ENCODE measurements at places on chromosomes 1 and 21.

GRCh38 chr1:30321996-30322858 is 401.2 kb downstream of the MATN1 start:
- DNase-seq: no peak

- DNase-seq: no peak
Observed at GRCh38 chr1:1987142-1987510, 16.5 kb downstream of the CFAP74 start.

DNA sequence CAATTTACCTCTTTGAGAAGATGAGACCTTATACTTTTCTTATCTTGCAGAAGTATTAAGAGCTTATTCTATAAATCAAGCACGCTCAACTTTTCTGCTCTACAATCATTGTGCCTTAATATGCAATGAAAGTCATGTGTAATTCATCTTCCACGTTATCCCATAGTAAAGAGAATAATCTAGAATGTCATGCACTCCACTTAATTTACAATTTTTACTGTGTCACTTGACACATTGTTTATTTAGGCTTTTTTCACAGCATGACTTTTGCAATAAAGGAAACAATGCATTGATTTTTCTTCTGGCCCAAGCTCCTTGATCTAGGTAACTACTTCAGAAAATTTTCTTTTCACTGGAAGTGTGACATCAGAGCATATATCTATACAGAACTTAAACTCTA is 290.9 kb downstream of the HHIPL2 start:
- DNase-seq: no peak

DNA sequence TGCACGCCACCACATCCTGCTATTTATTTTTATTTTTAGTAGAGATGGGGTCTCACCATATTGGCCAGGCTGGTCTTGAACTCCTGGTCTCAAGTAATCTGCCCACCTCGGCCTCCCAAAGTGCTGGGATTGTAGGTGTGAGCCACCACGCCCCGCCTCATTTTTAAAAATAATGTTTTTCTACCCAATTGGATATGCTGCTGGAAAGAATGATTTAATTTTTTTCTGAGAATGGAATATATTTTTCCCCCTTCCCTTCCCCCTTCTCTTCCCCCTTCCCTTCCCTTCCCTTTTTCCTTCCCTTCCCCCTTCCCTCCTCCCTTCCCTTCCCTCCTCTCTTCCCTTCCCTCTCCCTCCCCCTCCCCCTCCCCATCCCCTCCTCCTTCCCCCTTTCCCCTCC is 17.7 kb upstream of the HMGN1 start:
- DNase-seq: no peak

GRCh38 chr1:21337928-21338572 is 47.8 kb upstream of the ECE1 start:
- peak; percentile 30 for DNase-seq

GRCh38 chr1:196102826-196103225 is 505.4 kb downstream of the KCNT2 start:
- DNase-seq: no peak

GRCh38 chr1:226344441-226345259 is 35.7 kb upstream of the LIN9 start:
- no peak for DNase-seq

DNA sequence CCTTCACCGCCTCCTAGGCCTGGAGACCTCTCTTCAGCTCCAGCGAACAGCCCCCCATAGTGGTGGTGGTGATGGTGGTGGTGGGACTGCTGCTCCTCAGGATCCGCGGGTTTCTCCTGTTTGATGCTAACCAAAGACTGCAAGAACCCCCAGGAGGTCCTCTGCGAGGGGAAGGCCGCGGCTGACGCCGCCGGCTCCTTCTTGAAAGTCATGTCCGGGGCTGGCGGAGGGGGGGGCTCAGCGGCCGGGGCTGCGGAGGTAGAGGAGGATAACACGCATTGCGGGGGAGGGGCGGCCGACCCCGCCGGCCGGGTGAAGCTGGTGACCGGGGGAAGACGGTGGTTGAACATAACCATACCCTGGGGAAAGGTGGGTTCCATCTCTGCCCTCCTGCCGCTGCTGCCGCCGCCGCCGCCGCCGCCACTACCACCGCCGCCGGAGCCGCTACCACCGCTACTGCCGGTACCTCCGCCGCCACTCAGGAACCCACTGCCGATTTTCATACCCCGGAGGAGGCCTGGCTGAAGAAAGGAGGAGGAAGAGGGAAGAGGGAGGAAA is 554 bp downstream of the ZNF281 start:
- DNase-seq: no peak

GRCh38 chr1:27979151-27979858 is 19.5 kb downstream of the XKR8 start:
- no peak for DNase-seq

DNA sequence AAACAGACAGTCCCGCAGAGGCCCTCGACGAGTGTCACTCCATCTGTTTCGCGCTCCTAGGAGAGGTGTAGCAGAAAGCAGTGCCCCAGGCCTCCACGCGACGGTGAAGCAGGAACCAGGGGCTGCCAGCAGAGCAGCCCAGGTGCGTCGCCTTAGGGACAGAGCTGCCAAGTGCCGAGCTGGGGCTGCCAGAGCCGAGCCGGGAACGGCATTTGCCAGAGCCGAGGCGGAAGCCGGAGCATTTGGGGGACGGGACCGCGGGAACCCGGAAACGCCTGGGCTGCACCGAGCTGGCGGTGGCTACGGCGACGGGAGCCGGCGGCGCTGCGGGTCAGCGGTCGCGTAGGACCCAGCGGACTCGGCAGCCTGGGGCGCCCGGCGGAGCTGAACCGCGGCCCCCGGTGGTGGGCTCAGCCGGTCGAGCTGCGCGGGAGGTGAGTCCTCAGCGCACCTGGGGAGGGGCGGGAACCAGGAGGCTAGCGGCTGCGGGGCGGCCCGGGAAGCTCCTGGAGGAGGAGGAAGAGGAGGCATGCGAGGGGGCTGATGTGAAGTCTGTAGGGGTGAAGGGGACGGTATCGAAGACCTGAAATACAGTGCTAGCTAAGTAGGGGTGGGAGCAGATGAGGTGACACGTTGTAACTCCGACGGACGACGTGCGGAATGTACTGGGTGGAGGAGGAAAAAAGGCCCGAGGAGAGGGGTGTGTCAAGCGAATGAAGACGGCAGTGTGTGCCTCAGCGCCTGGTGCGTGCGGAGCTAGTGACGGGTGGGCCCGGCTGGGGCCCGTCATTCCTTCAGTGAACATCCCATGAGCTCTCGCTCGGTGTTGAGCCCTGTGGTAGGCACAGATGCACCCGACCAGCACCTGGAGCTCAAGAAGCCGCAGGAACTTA is at the start of gene SLC35A3:
SLC35A3 (plus strand) TSS at position 268 of the 893 bp plus-strand sequence. CDS start 23,559 bp downstream, outside the sequence.
- DNase-seq: peak; percentile 33

- DNase-seq: no peak
Observed at GRCh38 chr1:208562151-208562960, 318.2 kb upstream of the PLXNA2 start.

DNA sequence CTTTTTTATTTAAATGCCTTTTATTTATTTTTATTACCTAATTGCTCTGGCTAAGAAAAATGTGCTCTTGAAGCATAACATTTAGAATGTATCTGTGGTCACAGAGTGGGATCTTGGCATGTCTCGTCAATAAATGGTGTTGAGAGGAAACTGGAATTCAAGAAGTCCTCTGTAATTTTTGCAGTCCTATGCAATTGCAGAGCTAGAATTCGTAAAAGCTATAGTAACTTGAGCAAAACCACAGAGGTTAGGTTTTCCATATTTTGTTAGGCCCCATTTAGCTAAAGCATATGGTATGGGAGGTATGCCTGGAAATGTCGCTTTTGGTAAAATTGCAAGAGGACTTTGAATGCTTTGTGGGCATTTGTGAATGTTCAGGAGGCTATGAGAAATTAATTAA is 466.7 kb upstream of the NFIA start:
- DNase-seq: no peak

- DNase-seq: no peak
Observed at GRCh38 chr1:21650400-21650799, 18.8 kb downstream of the RAP1GAP start.

GRCh38 chr21:32612999-32613337 is 791 bp upstream of the CFAP298 start:
- DNase-seq: no peak

- no peak for DNase-seq
Observed at GRCh38 chr1:47881505-47882442, 115.4 kb downstream of the TRABD2B start.

- no peak for DNase-seq
Observed at GRCh38 chr21:27275294-27275927, 308.5 kb upstream of the ADAMTS5 start.

DNA sequence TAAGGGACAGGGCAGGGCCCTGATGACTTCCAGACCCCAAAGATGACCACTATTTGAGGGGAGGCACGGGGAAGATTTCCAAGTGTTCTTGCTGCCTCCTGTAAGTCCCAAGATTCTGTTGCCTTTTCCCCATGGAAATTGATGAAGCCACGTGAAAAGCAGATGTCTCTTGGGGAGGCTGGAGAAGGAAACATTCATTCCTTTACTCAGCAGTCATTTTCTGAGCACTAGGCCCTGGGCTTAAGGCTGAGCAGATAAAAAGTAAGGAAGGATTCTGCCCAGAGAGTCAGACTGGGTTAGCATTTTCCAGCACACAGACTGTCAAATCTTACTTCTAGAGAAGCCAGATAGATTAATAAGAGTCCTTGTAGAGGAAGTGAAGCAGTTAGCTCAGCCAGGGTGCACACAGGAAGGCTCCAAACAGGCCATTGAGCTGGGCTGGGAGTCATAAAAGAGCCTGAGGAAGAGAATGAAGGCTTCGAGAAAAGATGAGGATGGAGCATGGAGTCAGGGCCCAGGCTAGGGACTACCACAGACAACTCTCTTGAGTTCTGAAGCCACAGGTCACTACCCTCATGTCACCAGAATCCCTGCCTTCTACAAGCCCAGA is 10.1 kb downstream of the EXTL1 start:
- no peak for DNase-seq

GRCh38 chr1:66395202-66396061 is 138.5 kb upstream of the SGIP1 start:
- no peak for DNase-seq

DNA sequence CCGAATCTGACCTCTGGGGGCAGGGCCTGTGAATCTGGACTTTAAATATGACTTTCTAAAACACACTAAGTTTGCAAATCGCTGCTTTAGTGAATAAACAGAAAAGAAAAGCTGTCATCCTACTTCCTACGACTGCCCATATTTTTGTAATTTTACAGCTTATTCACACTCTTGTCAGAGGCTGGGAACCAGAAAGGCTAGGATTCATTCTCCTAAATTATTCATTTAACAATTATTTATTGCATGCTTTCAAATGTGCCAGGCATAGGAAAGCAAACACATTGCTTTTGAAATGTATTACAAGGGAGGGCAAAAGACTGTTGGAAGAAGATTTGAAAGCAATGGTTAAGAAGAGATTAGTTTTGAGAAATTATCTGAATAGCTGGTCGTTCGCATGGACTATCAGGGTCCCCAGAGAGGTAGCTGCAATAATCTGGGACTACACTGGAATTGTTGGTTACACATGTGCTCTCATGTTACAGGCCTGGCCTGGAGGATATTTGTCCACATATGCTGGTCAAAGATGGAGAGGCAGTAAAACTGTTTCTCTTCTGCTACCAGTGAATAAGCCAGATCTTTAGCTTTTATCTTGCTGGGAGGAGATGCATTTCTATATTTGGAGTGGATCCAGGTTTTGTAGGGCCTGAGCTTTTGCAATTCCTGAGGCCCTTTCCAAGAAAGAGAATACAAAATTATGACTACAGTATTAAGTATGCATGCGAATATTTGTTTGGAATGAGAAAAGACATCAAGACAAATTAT is 29.6 kb upstream of the SFPQ start:
- peak; percentile 34 for DNase-seq

DNA sequence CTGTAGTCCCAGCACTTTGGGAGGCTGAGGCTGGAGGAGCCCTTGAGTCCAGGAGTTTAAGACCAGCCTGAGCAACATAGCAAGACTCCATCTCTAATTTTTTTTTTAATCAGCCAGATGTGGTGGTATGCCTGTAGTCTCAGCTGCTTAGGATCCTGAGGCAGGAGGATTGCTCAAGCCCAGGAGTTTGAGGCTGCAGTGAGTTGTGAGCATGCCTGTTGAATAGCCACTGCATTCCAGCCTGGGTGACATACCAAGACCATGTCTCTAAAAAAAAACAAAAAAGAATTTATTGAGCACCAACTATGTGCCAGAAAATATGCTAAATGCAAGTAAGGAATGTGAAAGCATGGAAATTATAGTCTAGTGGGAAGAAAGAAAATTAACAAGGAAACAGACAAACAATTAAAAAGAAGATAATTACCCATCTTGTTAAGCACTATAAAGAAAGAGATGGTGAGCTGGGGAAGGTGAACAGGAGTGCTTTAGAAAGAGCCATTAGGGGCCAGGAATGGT is 104.0 kb upstream of the ZNF678 start:
- no peak for DNase-seq

- no peak for DNase-seq
Observed at GRCh38 chr1:13801232-13801631, 101.2 kb downstream of the PRDM2 start.

- DNase-seq: no peak
Observed at GRCh38 chr1:192061556-192061955, 96.7 kb upstream of the RGS18 start.

DNA sequence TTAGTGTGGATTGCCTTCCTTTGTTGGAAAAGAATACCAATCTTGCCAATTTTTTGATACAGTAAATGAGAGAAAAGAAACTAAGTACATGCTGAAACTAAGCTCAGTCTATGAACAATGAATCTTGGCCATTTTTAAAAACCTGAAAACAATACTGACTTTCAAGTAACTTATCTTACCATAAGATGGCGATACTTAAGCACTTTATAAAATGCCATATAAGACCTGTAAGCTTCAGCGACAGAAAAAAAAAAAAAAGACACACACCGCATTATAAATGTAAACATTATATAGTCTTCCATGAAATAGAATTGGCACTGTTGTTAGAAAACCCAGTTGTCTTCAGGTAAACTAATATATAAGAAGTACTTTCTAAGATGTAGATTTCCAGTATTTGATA is 3.0 kb downstream of the OLFM3 start:
- no peak for DNase-seq

- no peak for DNase-seq
Observed at GRCh38 chr1:60151311-60151710, 77.7 kb upstream of the C1orf87 start.

GRCh38 chr21:38095220-38095619 is 161.6 kb upstream of the KCNJ15 start:
- no peak for DNase-seq

GRCh38 chr1:165129568-165130164 is 226.8 kb downstream of the LMX1A start:
- no peak for DNase-seq

DNA sequence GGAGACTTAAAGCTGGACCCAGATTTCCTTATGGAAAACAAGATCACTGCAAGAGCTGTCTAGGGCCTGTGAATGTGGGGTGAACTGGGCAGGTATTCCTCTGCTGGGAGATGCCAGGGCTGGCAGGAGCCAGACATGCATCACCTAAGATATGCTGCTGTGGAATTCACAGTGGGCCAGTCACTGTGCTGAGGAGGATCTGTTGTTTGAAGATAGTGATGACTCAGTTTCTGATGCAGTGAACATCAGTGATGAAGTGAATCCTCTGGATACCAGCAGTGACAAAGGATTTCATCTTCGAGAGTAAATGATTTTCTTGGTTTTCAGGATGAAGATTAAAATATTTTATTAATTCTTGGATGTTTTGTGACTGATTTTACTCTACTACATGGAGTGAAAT is 29.9 kb upstream of the CAMSAP2 start:
- no peak for DNase-seq

- no peak for DNase-seq
Observed at GRCh38 chr1:220325306-220325995, 53.2 kb upstream of the RAB3GAP2 start.

Measured in amniotic stem cell (primary cell).